ENCODE measurements at places on chromosomes 7 and 10.

GRCh38 chr7:88868456-88868855 lies 72.9 kb upstream of the TEX47 start:
- DNase-seq = no peak

DNA sequence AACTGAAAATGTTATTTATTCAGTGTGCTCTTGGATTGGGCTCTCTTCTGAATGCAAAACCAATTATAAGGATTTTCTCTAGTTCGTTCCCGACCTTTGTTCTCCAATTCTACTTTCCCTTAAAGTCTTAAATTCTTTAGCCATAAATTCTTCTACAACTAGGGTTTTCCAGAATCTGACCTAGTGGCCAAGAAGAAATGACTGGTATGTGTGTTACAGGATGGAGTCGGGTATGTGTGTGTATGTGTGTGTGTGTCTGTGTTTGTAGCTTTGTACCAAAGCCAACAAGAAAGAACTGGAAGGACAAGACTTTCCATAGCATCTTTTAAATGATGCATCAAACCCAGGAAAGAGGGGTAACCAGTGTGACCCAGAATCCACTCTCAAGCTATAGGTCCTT lies 25.8 kb upstream of the LEP start:
- no peak for DNase-seq

DNA sequence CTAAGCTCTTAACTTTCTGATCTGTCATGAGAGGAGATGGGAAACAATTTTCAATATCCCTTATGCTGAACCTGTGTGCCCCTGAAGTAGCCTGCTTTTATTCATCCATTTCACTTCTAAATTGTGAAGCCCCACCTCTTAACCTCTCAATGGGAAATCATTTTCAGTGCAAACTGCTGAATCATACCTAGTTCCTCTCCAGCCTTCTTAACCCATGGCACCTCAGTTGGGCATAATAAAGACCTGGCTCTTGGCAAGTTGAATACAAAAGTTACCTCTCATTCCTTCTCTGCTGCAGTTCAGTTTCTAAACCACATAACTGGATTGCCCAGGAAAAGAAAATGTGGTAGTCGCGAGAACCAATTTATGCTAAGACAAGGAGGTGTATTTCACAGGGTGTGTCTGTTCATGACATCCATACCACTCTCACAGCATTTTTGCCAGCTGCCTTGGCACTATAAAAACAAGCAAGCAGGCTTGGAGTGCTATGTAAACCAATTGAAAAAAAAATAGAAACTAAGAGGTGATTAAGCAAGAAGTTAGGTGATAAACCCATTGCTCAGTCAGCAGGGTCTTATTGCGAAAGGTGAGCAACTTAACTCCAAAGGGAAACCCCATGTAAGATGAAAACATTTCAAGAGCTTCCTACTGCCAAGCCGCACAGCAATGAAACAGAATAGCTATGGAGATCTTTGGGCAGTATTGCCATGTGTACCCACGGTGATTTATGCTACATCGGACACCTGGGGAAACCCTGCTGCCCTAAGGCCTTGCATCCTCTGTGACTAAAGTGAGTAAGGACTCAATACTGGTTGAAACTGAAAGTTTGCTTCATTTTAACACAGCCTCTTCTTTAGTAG lies 57.0 kb upstream of the DKK1 start:
- no peak for DNase-seq

GRCh38 chr10:61120805-61121204 lies 176.8 kb upstream of the RHOBTB1 start:
- no peak for DNase-seq

DNA sequence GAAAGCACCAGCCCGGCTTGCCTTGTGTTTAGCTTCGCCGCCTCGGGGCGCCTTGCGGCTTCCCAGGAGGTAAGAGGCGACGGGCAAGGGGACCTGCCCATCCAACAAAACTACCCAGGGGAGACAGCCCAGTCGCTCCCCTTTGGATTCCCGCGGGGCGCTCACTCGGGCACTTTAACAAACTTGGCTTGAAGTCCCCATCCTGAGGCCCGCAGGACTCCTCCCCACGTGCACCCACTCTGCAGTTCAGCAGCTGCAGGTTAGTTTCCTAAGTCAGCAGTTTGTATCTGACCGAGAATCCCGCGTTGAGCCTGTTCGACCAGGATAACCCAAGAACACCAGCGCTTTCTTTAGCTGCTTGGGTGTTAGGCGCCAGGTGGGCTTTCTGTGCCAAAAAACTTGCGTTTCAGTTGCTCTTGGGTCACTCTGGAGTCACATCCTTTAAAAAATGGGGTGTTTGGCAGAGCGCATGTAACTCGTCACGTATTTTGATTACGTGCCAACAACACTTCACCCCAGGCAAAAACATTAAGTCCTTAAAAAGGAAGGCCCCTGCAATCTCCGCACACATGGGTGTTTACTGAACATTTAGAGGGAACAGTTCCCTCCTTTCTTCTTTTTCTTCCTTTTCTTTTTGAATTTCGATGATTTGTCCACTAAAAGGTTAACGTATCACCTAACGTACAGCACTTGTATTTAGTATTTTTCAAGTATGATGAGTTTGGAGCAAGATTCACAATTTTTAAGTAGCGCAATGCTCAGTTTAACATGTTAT lies 876 bp downstream of the DNAH11 start:
- DNase-seq = peak; percentile 17

DNA sequence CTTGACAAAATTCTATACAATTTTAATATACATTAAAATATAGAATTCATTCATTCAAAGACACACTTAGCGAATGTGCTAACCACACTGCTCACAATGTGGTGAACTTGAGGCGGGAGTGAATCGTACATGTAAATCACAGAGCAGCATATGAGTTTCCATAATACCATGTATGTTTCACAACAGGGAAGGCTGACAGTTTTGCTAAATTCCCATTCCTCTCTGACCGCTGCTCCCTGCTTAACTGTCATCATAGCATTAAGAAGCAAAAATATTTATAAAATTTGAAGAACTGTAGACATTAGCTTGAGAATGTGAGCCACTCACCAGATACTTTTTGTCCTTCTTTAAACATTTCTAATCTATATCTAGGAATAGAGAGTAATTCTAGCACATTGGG lies 763.3 kb downstream of the MAGI2 start:
- DNase-seq = no peak

DNA sequence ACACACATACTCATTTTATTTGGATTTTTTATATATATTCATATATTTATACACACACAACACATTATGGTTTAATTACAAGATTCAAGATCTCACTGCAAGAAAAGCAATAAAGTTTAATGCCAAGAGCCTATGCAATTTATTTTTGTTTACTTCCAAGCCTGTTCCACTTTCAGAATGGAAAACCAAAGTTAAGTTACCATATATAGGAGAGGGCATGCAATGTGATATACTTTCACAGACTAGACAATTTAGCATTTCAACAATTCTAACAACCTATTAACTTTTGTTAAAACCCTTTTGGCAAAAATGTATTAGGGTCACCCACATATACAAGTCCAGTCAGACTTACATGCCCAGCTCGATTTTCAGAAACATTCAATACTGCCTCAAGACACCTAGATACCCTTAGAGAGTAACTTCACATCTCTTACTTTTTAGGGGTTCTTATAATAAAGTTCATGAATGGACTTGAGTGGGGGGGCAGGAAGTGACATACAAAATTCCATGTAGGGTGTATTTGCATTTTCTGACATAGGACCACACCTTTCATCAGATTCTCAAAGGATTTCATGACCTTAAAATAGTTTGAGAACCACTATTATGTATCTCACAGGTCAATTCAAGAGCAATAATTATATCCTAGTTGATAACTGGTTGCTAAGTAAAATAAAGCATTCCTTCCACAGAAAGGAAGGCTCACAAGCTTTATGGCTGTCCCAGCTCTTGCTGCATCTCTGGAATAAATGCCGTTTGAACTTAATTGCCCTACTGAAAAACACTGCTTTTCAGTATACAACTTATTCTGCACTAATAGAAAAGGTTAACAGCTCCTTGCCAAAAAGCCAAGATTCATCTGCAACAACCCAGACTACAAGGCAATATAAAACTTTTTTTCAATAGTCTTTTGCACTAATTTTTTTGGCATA lies 2.5 kb downstream of the P4HA1 start:
- DNase-seq = peak; percentile 39

DNA sequence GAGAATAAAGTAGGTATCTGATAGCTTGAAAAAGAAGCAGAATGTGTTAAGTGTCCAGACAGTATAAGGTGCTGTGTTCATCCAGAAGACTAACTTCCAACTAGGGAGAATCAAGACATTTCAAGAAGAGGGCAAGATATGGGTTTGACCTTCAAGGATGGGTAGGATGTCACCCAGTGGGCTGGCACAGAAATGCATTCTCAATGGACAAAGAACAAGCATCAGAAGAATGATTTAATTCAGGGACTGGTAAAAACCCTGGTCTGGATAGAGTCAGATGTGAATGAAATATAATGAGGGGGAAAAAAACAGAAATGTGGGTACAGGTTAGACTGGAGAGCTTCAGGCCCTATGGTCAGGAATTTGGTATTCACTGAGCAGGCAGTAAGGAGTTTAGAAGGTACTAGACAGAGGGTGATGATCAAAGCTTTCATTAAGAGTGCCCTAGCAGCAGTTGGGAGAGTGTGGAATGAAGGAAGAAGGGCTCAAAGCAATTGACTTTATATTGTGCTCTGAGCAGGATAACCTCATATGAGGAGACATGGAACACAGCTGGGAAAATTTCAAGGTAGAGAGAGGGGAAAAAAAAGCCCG lies 180.7 kb upstream of the ANK3 start:
- DNase-seq = no peak

DNA sequence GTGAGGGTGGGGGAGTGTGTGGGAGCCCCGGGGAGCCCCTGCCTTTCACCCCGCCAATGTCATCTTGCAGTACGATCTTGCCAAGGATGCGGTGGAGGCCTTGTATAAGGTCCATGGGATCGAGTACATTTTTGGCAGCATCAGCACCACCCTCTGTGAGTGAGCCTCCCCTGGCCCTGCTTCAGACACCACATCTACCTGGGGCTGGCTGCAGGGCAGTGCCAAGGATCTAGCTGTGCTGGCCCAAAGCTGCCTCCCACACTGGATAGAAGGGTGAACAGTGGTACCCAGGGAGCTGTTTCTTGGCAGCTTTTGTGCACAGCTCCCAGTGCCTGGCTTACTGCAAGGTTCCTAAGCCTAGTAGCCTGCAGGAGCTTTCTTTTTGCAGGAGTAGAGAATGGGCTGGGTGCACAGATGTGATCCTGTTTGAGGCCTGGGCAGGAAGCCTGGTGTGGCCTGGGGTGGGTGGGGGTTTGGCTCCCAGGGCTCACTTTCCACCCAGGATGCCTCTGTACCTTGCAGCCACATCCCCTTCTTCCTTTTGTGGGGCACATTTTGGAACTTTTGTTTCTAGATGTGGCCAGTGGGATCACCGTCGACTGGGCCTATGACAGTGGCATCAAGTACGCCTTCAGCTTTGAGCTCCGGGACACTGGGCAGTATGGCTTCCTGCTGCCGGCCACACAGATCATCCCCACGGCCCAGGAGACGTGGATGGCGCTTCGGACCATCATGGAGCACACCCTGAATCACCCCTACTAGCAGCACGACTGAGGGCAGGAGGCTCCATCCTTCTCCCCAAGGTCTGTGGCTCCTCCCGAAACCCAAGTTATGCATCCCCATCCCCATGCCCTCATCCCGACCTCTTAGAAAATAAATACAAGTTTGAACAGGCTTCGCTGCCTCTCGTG lies 12.2 kb upstream of the CPA1 start:
- DNase-seq = no peak

DNA sequence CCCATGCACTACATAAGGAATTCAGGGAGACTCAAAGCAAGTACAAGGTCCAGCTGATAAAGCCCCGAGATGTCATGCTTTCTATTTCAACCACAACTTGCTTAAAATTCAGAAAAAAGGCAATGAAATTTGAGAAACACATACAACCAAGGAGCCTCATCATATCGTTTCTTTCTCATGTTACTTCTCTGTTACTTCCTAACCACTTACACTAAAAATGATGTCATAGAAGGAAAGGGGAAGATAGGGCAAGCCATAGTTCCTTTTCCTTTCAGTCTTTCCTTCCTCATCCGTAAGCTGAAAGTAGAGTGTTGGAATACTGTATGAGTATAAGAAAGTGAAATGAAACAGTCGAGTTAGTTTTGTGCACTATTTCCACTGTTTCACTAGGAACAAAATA lies 27.9 kb upstream of the CDK14 start:
- DNase-seq = no peak

- DNase-seq = no peak
Observed at GRCh38 chr7:47294556-47295222, 287.2 kb downstream of the TNS3 start.

DNA sequence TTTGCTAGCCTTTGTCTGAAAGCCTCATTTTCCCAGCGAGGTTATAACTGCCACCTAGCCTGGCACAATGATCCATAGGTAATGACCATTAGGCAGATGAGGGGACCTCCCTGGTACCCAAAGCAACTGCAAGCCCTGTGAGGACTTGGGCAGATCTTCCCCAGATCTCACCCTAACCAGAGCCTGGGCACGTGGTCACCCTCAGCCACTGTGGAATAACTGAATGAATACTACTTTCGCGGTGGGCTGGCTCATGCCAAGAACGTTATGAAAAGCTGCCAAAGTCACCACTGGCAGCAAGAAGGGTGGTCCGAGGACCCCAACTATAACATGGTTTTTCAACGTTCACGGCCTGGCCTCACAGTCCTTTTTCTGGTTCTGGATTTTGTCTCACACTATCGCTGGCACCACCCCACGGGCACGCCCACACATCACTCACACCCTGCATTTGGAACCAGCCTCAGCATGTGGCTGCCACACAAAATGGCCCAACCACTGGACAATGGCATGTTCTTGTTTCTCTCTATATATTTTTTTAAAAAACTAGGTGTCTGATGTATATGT lies 3.4 kb downstream of the PRKAG2 start:
- DNase-seq = no peak

DNA sequence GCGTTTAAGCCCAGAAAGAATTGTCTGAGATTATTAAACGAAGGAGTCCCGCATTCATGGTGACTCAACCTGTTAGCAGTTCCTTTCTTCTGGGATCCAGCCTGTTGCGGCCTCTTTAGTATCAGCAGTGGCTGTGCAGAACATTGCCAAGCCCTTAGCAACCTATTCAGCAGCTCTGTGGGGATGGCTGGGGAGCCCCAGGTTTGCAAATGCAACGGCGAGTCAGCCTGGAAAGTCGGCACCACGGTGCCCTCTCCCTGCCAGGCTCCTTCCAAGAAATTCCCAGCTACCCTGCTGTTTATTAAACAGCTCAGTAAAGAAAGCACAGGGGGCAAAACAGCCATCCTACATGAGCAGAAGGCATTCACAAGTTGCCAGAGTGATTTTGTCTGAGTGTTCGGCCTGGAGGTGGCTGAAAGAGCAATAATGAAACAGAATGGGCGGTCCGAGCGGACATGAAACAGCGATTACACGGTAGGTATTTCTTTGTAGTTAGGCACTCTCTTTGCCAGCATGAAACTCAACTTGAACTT lies 198.3 kb downstream of the BAMBI start:
- peak; percentile 52 for DNase-seq

- no peak for DNase-seq
Observed at GRCh38 chr7:35521941-35522340, 173.0 kb downstream of the HERPUD2 start.

Data from ELR (cell line).